ENCODE measurements at places on chromosomes 7 and 10.

GRCh38 chr7:83791737-83792136 is 142.8 kb upstream of the SEMA3E start:
- no peak for DNase-seq

GRCh38 chr10:93352638-93353383 is 129.3 kb downstream of the MYOF start:
- DNase-seq: no peak

- no peak for DNase-seq
These were observed 63.6 kb upstream of the TRIM24 start for GRCh38 chr7:138396251-138397070.

DNA sequence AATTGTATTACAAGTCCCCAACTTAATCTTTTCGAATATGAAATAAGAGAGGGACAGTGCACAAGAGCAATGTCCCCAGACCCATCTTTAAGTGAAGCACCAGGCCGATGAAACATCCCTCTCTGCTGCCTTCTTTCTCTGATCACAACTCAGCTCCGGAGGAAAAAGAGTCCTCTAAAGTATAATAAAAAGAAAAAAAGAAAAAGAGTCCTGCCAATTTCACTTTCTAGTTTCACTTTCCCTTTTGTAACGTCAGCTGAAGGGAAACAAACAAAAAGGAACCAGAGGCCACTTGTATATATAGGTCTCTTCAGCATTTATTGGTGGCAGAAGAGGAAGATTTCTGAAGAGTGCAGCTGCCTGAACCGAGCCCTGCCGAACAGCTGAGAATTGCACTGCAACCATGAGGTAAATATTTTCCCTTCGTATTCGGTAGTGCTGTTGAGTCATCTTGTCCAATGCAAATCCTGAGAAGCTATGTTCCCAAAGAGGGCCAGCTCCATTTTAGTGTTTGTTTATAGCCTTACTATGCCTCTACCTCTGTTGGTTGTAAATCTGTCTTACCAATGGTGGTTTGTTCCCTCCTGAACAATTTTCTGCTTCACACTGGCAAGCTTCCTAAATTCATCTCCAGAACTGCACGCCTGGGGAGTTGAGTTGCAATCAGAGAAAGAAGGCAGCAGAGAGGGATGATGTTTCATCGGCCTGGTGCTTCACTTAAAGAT is at the start of gene IFIT2:
Gene IFIT2, plus strand, starts transcription at position 326 of the 725 bp plus-strand sequence. Its CDS starts 78 bp downstream, at position 404.
- DNase-seq: no peak

- no peak for DNase-seq
These were observed 21.1 kb upstream of the PSMG3 start for GRCh38 chr7:1590887-1591286.

DNA sequence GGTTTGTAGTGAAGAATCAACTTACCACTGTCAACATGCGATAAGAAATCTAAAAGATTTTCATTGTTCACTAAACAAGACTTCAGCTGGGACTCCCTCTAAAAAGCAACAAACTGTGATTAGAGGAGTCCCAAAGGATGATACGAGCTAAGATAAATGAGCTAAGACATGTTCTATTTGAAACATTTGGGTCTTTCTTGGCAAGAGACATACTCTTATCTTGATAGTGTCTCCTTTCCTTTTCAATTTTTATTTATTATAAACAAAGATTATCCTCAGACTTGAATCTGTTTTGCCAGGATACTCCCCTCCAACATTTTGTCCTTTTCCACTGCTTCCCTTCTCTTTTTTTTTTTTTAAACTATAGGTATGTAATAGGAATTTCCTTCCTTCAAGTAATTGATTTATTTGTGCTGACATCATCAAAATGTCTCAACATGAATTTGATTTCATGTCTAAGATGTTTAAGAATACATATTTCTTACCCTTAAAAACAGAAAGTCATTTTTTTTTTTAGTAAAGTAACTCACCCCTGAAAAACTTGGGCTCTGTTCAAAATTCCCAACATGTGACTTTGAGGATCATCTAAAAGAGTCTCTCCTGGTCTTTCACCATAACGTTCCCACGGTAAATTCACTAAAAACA is 158.4 kb upstream of the NRP1 start:
- no peak for DNase-seq

DNA sequence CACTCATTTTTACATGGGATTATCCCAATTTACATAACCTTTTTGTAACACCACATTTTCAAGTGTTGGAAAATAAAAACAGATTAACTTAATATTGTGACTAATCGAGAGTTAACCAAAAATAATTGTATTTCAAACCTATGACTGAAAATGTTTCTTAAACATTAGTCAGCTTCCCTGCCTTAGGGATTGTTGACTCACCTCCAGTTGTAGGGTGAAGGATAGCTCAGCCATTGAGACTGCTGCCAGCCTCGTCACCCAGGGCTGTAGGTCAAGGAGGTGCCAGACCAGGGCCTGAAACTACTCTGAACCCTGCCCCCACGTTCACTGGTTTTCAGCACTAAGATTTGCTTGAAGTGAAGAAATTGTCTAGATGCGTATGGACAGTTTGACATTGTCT is 351.2 kb downstream of the GFRA1 start:
- no peak for DNase-seq

DNA sequence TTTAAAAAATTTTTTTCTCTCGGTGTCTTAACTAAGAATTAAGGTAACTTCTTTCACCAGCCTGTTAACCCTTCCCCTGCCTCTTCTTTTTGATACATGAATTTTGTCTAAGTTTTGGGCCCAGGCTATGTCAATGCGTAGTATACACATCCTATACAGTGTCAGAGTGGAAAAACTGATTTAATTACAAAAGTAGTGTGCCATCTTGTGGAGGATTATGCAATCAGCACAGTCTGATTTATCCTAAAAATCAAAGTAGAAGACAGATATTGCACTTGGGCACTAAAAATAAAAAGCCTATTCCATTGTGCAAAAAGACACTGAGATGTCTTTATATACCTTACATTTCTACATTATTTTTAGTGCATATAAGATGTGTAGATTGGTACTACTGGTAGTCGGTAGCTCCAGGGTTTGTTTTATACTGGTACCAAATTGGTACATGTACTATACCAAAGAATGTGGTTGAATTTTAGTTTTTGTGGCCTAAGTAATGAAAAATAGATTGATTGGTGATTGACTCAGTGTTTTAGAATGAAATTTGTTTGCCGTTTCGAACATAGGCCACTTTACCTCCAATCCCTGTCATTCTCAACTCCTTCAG is 96.6 kb downstream of the MKLN1 start:
- DNase-seq: no peak

DNA sequence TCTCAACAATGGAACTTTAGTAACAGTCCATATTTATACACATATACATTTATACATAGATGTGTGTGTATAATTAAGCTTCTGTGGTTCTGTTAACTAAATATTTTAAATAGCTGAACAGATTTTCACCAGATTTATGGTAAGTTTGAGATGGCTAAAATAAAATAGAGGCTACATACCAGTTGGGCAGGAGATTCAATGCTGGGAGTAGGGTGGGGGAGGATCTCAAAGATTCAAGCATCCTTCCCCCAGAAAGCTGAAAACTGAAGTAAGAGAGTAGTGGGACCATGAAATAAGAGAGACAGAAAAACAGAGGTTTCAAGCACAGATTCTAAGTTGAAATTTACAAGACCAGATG is 14.0 kb downstream of the LRRC17 start:
- no peak for DNase-seq

DNA sequence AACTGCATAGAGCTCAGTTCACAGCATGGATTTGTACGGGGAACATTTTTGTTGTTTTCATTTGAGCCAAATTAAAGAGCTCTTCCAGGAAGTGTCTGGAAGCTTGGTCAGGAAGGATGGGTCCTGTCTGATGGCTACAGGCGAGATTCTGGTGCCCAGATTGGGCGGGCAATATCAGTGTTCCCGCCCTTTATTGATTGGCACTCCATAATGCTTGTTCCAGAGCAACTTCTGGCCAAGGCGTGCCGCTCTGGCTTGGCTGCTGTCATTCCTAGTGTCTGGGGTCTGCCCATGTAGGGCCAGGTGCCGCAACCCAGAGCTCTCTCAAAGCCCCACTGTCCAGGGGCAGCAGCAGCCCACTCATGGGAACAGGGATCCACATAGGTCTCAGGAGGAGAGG is 45.9 kb downstream of the RAMP3 start:
- DNase-seq: no peak

GRCh38 chr10:74502963-74503608 is 323.3 kb upstream of the KAT6B start:
- no peak for DNase-seq
